Myocyte (in vitro differentiated cells): ENCODE measurements at places on chromosomes 7 and 10. TPM values are rescaled to one million over a fixed set of nuclear protein-coding genes. Genes with fewer than 3 reads are reported as not detected.

Gene SPDYE8
- total RNA-seq, result not detected in 2 replicates

DNA sequence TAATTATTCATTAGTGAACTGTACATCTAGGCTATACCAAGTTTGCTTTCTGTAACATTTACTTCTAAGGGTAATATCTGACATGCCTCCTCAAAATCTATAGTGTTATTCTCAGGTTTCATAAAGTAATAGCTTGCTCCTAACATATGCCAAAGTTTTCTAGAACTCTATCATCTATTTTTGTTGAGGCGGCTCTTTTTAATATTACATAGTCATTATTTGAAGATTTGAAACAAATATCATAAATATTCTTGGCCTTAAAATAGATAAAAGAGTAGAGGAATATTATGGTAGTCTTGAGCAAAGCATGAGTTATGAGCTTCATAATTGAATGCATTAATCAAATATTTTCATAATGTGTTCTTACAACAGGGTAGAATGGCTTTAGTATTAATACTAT lies 327.2 kb upstream of the KCND2 start:
- no peak for DNase-seq

DNA sequence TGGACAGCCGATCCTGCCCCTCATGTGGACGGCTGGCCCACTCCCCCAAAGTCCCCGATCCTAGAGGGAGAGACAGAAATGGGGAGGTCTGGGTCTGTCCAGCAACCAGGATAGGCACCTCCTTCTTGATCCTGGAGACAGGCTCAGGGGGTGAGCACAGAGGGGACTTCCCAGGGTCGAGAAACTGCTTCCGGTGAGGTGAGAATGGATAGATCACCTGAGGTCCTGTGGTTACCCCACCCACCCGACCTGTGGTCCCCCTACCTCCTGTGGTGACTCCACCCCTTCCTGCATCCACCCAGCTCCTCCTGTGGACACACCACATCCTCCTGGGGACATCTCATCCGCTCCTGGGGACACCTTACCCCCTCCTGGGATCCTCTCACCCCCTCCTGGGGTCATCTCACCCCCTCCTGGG lies 27.4 kb upstream of the RASGEF1A start:
- DNase-seq, result no peak

Gene IKZF1
- total RNA-seq, result not detected in 2 replicates

DNA sequence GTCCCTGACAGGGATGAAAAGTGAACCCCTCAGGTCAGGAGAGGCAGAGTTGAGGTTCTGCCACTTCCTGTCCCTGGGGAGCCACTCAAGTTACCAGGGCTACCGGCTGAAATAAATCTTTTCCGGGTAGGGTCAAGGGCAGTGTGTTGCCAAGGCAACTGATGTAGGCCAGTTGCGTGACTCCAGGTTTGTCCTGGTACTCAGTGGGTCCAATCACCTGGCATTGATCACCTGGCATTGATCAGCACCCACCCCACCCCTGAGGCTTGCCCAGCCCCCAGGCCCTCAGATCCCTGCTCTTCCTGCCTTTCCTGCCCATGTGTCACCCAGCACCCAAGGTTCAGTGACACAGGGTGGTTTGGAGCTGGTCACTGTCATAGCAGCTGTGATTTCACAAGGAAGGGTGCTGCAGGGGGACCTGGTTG lies 5.9 kb downstream of the SAP25 start:
- DNase-seq, result no peak

- no peak for DNase-seq
Observed at GRCh38 chr10:20856484-20856883, 40.6 kb downstream of the NEBL start.

DNA sequence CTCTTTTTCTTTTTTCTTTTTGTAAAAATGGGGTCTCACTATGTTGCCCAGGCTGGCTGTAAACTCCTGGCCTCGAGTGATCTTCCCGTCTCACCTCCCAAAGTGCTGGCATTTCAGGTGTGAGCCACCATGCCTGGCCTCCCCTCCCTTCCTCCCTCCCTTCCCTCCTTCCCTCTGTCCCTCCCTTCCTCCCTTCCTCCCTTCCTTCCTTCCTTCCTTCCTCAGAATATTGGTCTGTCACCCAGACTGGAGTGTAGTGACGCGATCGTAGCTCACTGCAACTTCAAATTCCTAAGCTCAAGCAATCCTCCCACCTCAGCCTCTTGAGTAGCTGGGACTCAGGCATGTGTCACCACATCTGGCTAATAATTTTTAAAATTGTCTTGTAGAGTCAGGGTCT lies 8.4 kb downstream of the AGAP3 start:
- DNase-seq, result no peak

Gene TMEM176A
- not detected in 2 replicates for total RNA-seq
